AG04450 (cell line): ENCODE measurements at places on chromosomes 2 and 18.

GRCh38 chr2:221377597-221377996, 194.5 kb downstream of the EPHA4 start:
- no peak for DNase-seq

DNA sequence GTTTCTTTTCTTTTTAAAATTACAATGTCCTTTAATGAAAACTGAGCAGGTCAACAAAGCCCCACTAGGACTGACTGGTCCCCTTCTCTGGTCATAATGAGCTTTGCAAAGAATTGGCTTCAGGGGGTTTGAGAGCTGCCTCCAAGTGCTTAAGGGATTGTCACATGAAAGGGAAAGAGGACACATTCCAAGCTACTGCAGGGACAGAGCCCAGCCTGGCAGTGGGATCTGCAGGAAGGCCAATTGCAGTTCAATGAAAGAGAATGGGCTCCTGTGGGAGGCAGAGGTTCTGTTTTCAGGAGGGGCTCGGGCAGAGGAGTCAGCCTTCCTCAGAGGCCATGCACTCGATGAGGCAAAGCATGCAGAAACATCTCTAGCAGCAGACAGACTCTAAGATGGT, 84.1 kb upstream of the ACKR3 start:
- DNase-seq: no peak

GRCh38 chr18:76602191-76602590, 107.1 kb upstream of the ZNF516 start:
- no peak for DNase-seq

- no peak for DNase-seq
Measured at GRCh38 chr2:132876745-132877391, 206.9 kb upstream of the LYPD1 start.

DNA sequence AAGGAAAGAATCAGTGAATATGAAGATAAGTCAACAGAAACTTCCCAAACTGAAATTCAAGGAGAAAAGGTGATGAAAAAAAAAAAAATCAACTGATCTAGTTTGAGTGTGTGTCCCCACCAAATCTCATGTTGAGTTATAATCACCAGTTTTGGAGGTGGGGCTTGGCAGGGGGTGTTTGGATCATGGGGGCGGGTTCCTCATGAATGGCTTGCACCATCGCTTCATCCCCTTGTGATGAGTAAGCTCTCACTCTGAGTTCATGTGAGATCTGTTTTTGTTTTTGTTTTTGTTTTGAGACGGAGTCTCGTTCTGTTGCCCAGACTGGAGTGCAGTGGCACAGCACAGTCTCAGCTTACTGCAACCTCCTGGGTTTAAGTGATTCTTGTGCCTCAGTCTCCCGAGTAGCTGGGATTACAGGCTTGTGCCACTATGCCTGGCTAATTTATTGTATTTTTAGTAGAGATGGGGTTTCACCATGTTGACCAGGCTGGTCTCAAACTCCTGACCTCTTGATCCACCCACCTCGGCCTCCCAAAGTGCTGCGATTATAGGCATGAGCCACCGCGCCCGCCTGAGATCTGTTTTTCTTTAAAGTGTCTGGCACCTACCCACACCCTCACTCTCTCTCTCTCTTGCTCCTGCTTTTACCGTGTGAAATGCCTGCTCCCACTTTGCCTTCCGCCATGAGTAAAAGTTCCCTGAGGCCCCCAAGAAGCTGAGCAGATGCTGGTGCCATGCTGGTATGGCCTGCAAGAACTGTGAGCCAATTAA, 4.0 kb upstream of the SLC66A2 start:
- no peak for DNase-seq

DNA sequence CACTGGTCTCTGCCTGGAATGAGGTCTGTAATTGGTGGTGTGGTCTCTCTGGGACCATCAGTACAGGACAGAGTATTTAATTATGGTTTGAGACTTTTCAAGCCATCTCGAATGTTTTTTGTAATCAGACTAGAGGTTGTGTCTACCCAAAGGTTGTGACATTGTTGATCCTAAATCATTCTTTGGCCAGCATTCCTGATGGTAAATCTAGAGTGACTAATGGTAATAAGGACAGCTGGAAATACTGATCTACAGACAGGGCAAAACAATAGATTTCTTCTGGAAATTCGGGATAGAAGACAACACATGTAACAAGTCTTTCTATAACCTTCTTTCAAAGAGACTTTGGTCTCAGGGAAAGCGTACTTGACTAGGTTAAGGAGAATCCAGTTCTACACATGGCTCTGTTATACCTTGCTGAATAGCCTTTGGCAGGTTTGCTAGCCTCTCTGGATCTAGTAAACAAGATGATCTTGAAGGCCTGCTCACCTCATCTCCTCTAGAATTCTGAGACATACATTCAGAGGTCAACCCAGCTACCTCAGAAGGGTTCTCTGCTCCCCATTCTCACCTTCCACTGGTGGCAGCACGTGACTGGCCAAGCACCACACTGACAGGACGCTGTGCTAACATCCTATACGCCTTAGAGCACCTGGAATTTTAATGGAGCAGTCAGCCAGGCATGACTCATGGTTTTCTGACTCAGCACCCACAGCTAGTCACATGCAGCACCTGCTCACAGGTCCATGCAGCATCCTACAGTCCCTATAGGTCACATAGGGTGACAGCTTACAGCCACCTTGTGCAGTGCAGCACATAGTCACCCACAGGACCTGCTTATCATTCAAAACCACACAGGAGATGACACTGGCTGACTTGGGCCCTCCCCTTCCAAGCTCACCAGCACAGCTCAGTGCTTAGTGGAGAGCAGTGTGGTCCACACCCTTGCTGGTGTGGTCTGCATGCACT, 12.2 kb downstream of the PLB1 start:
- DNase-seq: no peak

GRCh38 chr2:222912117-222912516, 51.3 kb downstream of the ACSL3 start:
- DNase-seq: no peak

DNA sequence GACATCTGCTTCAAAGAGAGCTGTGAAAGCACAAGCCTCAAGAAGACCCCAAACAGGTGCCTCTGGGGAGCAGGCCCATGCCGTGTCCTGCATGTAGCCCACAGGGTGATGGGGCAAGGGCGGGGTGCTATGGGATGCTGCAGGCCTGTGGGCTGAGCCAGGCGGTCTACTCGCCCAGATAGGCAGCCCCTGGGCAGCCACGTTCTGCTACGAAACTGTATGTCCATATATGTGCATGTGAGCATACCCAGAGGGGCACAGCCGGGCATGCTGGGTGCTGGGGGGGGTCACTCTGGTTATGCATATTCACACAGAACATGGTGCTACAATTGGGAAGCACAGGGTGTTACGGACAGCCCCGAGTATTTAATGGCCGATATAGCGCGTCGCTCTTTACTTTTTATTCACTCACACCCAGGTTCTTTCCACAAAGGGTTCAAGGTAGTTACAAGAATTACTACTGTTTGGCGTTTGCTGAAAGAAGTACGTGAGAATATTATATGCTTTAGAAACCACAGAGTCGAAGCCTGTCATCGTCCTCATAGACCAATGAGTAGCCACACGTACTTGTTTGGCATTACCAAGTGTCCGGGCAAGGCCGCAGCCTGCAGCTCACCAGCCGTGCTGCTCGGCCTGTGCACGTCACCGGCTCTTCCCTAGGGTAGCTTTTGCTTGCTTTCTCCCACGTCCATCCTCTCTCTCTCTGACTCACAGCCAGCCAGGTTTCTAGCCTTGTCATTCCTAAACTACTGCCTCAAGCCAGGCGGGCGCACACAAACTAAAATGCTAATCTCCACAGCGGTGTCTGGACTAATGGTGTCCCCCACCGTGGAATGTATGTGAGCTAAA, 14.4 kb downstream of the MTERF4 start:
- no peak for DNase-seq

GRCh38 chr2:123073956-123074355, 951.1 kb upstream of the CNTNAP5 start:
- no peak for DNase-seq

DNA sequence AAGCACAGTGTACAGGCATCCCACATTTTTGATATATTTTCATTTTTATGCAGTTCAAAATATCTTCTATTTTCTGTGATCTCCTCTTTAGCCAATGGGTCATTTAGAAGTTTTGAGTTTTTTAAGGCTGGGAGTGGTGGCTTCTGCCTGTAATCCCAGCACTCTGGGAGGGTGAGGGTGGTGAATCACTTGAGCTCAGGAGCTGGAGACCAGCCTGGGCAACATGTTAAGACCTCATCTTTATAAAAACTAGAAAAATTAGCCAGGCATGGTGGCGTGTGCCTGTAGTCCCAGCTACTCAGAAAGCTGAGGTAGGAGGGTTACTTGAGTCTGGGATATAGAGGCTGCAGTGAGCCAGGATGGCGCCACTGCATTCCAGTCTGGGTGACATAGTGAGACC, 17.8 kb downstream of the UBR3 start:
- no peak for DNase-seq

- DNase-seq: no peak
Measured at GRCh38 chr2:100178085-100178788, 35.8 kb upstream of the AFF3 start.

GRCh38 chr18:70649683-70650082, 360.8 kb downstream of the SOCS6 start:
- no peak for DNase-seq

GRCh38 chr2:112163541-112163981, 25.4 kb downstream of the FBLN7 start:
- DNase-seq: no peak

DNA sequence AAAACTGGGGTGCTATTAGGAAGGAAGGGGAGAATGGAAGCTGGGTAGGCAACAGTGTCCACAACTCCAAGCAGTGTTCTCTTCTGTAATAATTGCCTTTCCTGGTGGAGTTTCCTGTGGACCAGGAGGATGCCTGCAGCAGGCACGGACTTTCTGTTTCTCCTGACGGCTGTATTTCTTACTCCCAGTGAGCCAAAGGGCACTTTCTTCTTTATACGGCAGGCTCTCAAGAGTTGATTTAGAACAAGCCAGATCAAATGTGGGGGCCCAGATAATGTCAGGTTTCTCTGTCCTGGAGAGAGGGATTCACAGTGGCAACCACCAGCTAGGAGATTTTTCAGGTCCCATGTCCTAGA, 13.0 kb upstream of the PROC start:
- no peak for DNase-seq

DNA sequence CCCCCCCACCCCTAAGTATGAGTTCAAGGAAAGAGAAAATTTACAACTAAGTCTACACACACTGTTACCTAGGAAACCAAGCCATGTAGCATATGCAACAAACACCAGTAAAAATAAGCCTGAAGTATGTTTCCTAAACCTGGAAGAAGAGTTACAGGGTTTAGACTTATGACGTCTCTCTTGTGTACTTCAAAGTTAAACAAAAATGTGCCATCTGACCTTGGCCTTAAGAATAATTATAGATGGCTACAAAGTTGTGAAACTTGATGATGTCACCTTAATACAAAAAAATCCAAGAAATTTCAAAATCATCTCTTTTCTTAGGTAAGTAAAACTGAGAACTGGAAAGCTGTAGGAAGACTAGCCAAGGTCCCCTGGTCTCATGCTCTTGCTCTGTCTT, 297.6 kb upstream of the NRXN1 start:
- DNase-seq: peak; percentile 33

DNA sequence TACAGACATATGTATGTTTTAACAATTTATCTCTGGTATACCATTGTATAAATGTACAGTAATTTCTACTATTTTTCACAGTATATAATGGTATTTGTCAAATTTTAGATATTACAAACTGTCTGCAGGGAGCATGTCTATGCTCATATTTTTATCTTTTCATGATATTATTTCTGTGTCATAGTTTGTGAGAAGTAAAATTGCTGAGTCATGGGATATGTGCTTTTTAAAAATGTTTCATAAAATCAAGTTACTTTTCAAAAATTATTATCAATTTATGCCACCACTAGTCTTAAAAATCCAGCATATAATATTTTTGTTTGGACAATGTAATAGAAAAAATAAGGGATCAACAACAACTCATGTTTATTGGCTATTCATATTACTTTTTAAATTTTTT, 9.1 kb upstream of the ZNF804A start:
- DNase-seq: no peak

- DNase-seq: no peak
Measured at GRCh38 chr2:152462779-152463178, 127.8 kb downstream of the FMNL2 start.
